AG08396 (cell line): ENCODE measurements at places on chromosomes 2 and 18.

- DNase-seq = peak; percentile 26
Observed at GRCh38 chr2:195486987-195487644, 169.9 kb upstream of the SLC39A10 start.

DNA sequence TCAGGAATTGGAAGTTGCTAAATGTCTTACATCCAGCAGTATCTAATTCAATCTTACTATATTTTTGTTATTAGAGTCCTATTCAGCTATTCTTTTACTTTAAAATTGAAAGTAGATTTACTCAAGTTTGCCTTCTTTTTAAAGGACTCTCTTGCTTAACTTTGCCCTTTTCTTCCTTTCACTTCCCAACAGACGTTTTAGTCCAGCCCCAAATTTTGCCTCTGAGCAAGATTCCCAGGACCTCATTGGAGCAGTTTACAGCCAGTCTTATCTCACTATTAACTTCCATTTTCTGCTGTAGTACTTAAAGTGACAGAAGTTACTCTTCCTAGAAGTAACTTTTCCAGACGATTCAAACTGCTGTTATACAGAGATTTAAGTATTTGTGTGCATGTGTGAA lies 1.7 kb upstream of the PRKD3 start:
- peak; percentile 81 for DNase-seq

DNA sequence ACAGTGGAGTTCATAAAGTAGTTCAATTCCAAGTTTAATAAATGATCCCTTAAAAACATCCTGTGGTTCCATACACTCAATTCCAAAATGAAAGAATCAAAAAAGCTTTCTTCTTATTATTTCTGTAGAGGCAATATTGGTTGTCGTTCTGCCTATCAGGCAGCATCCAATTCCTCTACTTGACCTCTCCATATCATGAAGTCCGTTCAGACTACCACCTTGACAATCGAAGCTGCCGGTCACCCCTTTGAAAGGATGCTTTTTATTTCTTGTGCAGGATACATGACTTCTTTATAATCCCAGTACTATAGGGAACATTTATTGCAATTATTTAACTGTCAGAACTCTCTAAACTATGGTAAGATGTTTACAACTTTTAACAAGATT lies 3.3 kb upstream of the KCTD1 start:
- DNase-seq = no peak

GRCh38 chr2:53448591-53448990 lies 319.0 kb upstream of the CHAC2 start:
- DNase-seq = no peak

DNA sequence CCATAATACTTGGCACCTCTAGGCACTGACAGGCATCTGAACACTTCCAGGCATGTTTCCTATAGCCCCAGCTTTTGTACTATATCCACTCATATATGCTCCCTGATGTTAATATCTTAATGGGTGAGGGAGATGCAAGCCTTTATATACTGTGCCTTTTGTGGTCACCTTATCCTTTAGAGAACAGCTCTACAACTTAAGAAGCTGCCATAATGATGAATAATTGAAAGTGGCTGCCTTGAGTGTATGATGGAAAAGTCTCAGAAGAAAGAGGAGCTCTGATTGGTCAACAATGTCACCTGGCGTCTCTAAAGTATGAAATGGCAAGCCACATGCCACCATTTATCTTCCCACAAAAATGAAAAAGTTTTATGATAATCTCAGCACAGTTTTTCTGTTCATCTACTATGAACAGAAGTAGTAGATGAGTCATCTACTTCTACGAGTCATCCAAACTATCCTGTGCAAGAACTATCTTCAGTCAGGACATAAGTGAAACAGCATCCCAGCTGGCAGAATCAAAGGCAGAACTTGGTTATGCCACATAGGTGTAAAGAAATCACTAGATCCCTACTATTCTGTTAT lies 997.9 kb upstream of the CELF4 start:
- DNase-seq = no peak

- DNase-seq = no peak
Observed at GRCh38 chr18:76445741-76446232, 49.3 kb downstream of the ZNF516 start.
